ENCODE measurements at places on chromosomes 11 and 22.

DNA sequence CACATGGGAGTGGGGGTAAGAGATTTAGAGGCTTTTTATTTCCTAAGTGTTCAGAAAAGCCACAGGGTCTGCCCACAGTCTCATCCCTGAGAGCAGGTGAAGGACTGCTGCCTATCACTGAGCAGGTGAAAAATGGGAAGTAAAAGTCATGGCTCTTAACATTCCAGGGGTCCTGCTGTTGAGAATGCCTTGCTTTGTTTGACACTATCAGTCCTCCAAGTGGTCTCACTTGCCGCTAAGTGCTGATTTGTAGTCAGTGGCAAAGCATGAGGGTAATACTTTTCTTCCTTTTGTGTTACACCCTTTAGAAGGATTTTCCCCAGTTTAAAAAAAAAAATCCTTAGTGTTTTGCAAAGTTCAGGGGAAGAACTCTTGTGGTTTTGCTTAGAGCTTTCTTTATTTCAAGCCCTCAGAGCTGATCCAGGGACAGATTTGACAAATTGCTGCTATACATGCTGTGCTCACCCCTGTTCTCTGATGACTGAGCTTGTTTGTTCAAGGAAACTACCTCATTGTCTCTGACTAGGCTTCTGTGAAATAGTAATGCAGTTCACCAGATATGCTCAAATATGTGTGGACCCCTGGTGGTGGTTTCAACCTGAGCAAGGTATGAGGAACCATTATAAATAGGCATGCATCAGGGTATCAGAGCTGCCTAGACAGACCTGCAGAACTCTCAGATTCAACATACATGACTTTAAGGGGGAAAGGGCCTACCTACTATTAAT is 141.0 kb downstream of the ARHGAP42 start:
- DNase-seq, result peak; percentile 14

DNA sequence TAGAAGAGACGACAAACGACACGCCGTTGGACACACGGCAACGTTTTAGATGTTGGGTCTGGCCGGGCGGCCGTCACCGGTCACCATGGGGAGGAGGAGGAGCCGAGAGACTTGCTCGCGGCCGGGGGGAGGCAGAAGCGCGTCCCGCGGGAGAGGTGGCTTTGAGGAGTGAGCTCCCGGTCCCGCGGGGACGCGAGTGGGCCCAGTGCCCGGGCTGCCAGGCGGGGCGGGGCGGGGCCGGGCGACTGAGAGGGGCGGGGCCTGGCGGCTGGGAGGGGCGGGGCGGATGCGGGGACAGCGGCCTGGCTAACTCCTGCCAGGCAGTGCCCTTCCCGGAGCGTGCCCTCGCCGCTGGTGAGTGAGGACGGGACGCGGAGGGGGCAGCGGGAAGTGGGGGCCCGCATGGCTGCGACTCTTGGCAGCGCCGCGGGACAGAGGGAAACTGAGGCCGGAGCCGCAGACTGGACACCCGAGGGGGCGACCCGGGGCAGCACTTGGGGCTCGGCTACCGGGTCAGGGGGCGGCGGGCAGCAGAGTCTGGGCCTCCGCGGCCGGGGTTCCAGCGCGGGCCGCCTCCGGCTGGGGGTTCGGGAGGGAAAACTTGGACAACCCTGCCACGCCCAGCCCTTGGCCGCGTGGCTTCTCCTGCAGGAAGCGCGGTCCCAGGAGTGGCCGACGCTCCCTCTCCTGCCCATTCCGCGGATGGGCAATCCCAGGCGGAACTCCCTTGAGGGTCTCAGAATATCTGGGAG is at the start of gene TSPO:
Gene TSPO, plus strand, starts transcription at position 309 of the 752 bp plus-strand sequence. CDS start 7,680 bp downstream, outside the sequence.
- DNase-seq, result peak; percentile 82

DNA sequence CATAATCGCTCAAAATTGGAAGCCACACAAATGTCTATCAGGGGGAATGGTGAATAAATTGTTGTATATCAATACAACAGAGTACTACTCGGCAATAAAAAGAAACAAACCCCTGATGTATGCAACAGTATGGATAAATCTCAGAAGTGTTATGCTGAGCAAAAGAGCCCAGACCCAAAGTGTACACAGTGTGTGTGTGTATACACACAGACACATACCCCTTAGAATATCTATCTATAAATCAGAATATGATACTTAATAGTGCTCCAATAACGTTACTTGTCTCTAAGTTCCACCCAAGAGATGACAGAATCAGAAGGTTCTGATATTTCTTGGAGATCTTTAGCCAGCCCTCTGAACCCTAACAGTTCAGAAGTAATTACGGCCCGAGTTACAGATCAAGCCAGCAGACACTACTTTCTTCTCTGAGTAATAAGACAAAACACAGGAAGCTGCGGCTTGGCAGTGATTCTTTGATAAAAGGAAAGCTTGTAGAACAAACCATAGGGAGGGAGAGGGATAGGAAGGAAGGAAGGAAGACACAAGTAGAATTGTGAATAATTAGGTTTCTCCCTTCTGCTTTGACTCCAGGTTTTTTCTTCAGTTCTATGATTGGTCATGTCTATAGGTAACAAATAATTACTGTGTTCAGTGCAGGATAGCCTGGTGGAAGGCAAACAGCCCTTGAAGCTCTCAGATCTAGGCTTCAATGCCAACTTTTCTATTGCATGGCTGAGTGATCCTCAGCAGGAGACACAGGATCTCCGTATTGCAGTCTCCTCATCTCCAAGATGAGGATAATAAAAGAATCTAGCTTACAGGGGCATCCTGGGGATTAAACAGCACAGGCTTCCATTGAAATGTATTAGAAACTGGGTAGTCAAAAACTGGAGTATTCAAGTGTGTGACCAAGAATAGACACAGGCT is 75.6 kb upstream of the TEAD1 start:
- no peak for DNase-seq

DNA sequence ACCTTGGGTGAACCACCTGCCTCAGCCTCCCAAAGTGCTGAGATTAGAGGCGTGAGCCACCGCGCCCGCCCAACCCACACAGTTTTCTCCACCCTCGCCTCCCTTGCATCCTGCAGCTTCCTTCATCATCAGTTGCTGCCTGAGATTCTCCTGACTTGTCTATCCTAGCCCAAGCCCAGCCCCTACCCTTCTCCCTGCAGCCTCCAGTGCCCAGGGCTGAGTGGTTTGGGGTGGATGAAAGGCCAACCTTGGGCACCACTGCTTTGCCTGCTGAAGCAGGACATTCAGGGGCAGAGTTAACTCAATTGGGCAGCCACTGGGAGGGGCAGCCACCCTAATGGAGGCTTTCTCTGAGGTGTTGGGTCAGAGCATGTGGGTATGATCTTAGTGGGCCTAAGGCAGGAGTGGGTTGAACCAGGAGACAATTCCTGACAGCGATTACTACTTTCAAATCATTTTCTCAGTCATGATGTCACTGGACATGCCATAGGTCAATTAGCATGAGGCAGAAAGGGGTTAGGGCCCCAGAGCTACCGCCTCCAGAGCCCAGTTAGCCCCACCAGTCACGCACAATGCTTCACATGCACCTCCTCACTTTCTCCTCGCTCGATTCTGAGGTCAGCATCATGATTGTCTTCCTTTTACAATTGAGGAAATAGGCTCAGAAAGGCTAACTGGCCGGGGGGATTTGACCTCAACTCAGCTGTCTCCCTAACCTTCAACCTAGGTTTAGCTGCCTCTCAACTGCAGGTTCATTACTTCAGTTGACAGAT is 1.0 kb upstream of the FKBP2 start:
- no peak for DNase-seq

DNA sequence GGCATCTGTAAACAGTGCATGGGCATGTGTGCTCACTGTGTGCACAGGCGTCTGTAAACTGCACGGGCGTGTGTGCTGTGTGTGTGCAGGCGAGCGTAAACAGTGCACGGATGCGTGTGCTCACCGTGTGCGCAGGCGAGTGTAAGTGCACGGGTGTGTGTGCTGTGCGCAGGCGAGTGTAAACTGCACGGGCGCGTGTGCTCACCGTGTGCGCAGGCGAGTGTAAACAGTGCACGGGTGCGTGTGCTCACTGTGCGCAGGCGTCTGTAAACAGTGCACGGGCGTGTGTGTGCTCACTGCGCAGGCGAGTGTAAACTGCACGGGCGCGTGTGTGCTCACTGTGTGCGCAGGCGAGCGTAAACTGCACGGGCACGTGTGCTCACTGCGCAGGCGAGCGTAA is 22.4 kb downstream of the RNH1 start:
- DNase-seq, result no peak

GRCh38 chr11:101215069-101215468 is 85.5 kb upstream of the PGR start:
- no peak for DNase-seq

GRCh38 chr11:56782167-56782847 is 33.8 kb upstream of the OR9G4 start:
- no peak for DNase-seq

- DNase-seq, result no peak
These were observed 12.3 kb upstream of the SOX10 start for GRCh38 chr22:37996515-37997246.

- peak; percentile 99 for DNase-seq
These were observed at the start of gene JAM3 for GRCh38 chr11:134068829-134069425. JAM3 (plus strand) TSS chr11:134069072; CDS start chr11:134069084, 12 bp downstream.

DNA sequence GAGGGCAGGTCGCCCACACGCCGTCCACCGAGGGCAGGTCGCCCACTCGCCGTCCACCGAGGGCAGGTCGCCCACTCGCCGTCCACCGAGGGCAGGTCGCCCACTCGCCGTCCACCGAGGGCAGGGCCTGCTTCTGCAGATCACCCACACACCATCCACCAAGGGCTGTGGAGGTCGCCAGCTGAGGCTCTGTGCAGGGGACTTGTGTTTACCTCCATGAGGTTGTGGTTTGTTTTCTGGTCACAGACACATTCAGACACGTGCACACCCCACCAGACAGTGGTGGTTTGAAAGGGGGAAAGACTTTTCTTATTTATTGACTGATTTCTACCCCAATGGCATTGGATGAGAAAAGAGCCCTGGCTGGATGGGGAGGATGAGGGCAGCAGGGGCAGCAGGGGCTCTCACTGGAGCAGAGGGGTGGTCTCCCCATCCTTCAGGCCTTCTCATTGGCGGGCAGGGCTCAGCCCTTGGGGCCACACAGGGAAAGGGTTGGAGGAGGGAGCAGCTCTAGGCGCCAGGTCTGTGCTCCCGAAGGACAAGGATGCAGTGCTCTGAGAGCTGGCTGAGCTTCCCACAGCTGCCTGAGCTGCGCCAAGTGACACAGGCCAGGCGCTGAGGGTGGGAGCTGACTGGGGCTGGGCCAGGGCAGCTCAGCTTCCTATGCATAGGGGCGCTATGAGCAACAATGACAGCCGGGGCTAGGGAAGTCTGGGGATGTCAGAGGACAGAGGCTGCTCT is 252.6 kb upstream of the B3GAT1 start:
- no peak for DNase-seq

DNA sequence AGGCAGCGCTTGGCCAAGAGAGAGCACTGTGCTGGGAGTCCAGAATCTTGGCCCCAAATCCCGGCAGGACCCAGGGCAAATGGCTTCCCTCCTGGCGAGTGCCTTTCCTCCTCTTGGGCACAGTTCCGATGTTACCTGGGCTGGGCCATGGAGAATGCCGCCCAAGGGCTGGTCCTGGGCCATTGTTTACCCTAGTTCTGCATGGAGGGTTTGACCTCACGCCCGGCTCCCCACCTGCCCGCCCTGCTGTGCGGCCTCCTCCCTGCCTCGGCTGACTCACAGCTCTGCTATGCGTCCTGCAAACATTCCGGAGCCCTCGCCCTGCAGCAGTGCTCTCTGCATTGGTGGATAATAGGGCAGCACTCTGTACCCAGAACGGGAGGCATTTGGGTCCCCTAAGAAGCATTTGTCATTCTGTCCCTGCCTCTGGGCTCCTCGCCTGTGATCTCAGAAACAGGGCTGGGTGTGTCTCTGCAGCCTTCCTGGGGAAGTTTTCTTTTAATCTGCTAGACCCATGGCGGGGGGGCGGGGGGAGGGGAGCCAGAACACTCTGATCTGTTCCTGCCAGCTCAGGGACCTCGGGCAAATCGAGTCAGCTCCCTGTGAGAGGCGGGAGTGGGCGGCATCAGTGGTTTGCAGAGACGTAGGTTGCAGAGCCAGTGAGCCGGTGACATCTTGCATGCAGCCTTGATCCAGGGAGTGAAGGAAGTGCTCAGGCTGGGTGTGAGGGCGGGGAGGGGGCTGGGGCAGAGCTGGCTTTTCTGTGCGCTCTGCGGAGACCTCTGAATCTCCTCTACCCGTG is 32.9 kb upstream of the SMIM38 start:
- peak; percentile 79 for DNase-seq

DNA sequence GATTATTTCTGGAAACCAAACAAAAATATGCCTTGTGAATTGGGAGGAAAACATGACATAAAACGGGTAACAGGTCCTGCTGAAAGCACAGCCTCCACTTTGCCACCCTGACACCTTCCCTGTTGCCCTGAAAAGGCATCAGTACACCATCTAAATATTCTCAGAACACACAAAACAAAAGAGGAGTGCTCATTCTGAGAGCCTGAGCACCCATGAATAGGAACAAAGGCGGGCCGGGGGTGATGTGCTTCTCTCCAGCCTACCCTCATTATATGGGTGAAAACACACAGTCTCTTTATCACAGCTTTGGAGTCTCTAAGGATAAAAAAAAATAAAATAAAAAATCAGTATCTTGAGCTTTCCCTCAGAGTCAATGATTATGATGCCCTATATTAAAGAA is 19.7 kb downstream of the SCUBE2 start:
- DNase-seq, result no peak

DNA sequence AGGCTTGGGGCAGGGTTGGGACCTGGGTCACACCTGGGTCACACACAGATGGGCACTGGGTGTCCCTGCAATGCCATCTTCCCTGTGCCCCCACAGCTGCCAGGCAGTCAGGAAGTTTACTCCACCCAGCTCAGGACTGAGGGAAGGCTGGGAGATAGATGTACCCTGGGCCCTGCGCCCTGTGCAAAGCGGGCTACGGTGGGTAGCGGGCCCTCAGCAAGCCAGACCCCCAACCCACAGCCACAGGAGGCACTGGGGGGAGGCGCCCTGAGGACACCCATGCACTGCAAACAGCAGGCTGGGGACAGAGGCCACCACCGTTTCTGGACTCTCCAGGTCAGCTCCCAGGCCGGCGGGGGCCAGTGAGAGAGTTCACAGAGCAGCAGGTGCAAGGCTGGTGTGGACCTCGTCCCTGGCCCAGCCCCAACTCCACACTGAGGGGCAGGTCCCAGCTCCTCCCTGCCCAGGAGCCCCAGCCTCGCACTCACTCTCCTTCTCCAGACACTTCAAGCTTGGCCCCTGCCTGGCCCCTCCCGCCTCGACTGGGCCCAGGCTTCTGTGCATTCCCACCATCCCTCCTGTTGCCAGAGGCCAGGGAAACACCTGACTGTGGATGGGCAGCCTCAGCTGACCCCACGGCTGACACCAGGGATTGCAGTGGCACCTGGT is 4.9 kb downstream of the DUSP8 start:
- DNase-seq, result no peak

GRCh38 chr11:119319700-119320239 is 2.8 kb upstream of the MCAM start:
- DNase-seq, result no peak

GRCh38 chr11:77725433-77725832 is 87.8 kb upstream of the CLNS1A start:
- no peak for DNase-seq

Measured in GM23248 (cell line).